Upper lobe of right lung (tissue), 1 donor: ENCODE measurements at places on chromosomes 12 and 14. TPM values are rescaled to one million over a fixed set of nuclear protein-coding genes. Genes with fewer than 3 reads are reported as not detected.

DNA sequence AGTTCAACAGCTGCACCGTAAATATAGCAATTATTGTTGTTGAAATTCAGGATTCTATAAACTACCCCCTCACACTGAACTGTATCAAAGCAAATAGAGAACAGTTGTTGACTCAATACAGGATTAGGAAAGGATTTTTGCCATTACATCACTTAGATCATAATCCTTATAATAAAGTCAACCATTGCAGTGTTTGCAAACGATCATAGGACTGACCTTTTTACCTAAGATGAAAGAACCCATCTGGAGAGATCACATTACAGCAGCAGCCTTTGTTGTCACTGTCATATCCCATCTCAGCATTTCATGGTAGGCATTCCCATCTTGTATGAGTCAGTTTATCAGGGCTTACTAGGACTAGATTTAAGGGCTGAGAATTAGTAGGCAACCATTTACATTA is 96.1 kb downstream of the IPO8 start:
- H3K36me3 ChIP-seq, result no peaks in the 10 kb centered on the region
- H3K4me1 ChIP-seq, result no peaks in the 10 kb centered on the region
- H3K4me3 ChIP-seq, result no peak overlapping the region
- H3K27me3 ChIP-seq, result no peaks in the 10 kb centered on the region

- H3K27ac ChIP-seq, result peak overlapping the region; percentile 40
- H3K27me3 ChIP-seq, result peaks cover 51% of the 10 kb centered on the region
- no peaks in the 10 kb centered on the region for H3K36me3 ChIP-seq
- peak overlapping the region; percentile 54 for H3K4me3 ChIP-seq
- H3K4me1 ChIP-seq, result peaks cover 30% of the 10 kb centered on the region
Observed at GRCh38 chr14:85532374-85533022, 2.6 kb downstream of the FLRT2 start.

DNA sequence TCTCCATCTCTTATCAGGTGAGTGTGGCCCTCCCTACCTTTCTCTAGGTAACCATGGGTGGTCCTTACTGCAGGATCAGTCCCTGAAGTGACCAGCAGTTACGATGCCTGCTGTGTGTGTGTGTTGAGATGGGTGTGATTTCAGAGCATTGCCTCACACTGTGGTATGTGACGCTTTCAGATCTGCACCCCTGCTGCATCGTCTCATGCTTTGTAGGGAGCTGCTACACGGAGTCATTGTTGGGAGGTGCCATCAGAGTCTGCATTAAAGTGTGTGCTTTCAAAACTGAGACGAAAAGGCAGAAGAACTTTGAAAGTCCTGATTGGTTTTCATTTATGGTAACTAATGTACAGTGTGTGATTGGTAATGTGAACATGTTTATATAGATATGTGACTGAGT is 150.5 kb downstream of the PELI2 start:
- H3K27ac ChIP-seq, result no peak overlapping the region
- no peaks in the 10 kb centered on the region for H3K36me3 ChIP-seq
- no peaks in the 10 kb centered on the region for H3K4me1 ChIP-seq
- H3K4me3 ChIP-seq, result no peak overlapping the region
- DNase-seq, result no peak

DNA sequence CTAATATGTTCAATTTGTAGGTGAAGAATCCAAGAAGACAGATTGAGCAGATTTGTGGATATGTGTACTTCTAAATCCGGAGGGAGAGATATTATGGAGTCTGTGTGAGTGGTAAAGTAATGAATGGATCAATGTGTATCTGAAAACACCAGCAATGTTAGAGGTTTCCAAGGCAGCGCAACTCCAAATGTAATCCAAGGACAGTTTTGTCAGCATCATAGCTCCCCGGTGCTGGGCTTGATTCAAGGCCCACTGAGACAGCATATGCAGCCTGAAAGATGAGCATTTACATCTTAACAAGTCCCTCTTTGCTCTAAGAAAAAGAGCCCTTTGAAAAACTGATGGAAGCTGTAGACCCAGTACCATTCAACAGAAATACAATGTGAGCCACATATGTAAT is 38.3 kb upstream of the FRMD6 start:
- H3K27me3 ChIP-seq, result no peaks in the 10 kb centered on the region
- H3K4me1 ChIP-seq, result no peaks in the 10 kb centered on the region
- no peak for DNase-seq
- H3K36me3 ChIP-seq, result no peaks in the 10 kb centered on the region
- no peak overlapping the region for H3K4me3 ChIP-seq
- H3K27ac ChIP-seq, result no peak overlapping the region

DNA sequence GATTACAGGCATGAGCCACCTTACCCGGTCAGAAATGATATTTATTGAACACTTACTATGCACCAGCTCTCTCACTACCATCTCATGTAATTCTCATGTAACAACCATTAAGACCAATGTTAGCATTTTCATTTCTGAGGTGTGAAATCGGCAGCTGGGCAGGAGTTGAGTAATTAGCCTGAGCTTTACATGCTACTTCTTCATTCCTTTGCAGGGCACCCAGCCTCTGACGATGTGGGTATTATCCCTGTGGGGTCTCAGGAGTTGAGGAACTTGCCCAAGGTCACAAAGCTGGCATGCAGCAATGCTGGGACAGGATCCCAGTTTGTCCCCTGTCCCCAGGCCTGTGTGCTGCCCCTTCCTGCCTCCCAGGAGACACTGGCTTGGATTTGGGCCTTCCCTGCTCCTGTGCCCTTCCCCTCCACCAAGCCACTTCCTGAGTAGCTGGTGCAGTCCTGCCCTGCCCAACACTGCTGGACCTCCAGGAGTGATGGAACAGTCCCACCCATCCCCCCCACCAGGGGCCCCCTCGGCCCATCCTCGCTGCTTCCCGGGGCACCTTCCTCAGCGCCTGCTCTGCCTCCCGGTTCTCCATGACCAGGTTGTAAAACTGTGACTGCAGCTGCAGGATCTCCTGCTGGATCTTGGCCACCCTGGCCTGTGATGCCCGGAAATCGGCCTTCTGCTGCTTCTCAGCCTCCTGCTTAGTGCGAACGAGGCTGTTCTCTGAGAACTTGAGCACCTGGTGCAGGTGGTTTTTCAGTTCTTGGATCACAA is 14.7 kb downstream of the RITA1 start:
- no peaks in the 10 kb centered on the region for H3K27me3 ChIP-seq
- H3K27ac ChIP-seq, result no peak overlapping the region
- DNase-seq, result no peak
- H3K4me1 ChIP-seq, result peaks cover 12% of the 10 kb centered on the region

DNA sequence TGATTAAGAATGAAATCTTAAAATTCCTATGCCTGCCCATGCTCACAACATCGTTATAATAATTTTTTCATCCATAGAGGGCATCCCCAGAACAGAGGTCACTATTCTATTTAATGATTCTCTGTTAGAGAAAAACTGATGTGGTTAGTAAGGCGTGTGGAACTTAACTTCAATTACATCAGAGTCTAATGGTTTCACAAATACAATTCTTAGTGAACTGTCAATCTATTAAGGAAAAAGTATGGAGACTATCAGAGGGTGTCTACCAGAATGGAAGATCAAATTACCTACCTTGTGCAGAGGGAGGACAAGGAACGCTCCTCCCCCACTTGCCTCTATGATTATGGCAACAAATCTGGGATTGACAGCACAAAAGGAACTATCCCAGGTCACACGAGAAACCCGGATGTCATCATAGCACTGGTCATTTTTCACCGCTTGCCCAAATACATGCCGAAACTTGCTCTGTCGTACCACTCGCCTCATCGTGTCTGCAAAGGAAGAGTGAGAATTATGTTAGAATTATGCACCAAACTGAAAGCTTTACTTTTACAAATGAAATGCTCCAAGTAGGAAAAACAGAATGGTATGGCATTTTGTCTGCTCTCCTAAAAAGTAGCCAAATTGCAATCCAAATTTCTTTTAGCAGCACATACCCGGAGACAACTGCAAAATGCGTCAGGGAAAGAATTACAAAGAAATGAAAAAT is 30.3 kb downstream of the CORO1C start:
- H3K36me3 ChIP-seq, result peaks cover 30% of the 10 kb centered on the region
- no peak for DNase-seq
- peak overlapping the region; percentile 17 for H3K4me3 ChIP-seq
- H3K27me3 ChIP-seq, result no peaks in the 10 kb centered on the region

- peak; percentile 88 for DNase-seq
- no peaks in the 10 kb centered on the region for H3K27me3 ChIP-seq
- peak overlapping the region; percentile 81 for H3K27ac ChIP-seq
- H3K4me3 ChIP-seq, result no peak overlapping the region
- no peaks in the 10 kb centered on the region for H3K36me3 ChIP-seq
Observed at GRCh38 chr12:6167327-6168280, 32.6 kb upstream of the CD9 start.

GRCh38 chr12:71954083-71954778 is 15.6 kb downstream of the TPH2 start:
- H3K4me1 ChIP-seq, result no peaks in the 10 kb centered on the region
- H3K4me3 ChIP-seq, result no peak overlapping the region
- no peak for DNase-seq
- no peaks in the 10 kb centered on the region for H3K27me3 ChIP-seq
- no peak overlapping the region for H3K27ac ChIP-seq

PTCSC3 gene
- total RNA-seq, result 2.8 TPM

GLI1 gene
- total RNA-seq, result 1.4 TPM

DPPA3 gene
- not detected for total RNA-seq

TMEM179 gene
- total RNA-seq, result not detected
